ENCODE measurements at places on chromosomes 1 and 21. TPM values are rescaled to one million over a fixed set of nuclear protein-coding genes. Genes with fewer than 3 reads are reported as not detected.

USH2A gene
- under 0.01 TPM for total RNA-seq

KDF1 gene
- total RNA-seq = not detected

TP73 gene
- not detected for total RNA-seq

TSPAN2 gene
- total RNA-seq = not detected

OR2W3 gene
- total RNA-seq = 1.8 TPM
